ENCODE measurements at places on chromosomes 11 and 22. TPM values are rescaled to one million over a fixed set of nuclear protein-coding genes. Genes with fewer than 3 reads are reported as not detected.

- DNase-seq, result no peak
These were observed 28.1 kb upstream of the ZBTB16 start for GRCh38 chr11:114031246-114031966.

DNA sequence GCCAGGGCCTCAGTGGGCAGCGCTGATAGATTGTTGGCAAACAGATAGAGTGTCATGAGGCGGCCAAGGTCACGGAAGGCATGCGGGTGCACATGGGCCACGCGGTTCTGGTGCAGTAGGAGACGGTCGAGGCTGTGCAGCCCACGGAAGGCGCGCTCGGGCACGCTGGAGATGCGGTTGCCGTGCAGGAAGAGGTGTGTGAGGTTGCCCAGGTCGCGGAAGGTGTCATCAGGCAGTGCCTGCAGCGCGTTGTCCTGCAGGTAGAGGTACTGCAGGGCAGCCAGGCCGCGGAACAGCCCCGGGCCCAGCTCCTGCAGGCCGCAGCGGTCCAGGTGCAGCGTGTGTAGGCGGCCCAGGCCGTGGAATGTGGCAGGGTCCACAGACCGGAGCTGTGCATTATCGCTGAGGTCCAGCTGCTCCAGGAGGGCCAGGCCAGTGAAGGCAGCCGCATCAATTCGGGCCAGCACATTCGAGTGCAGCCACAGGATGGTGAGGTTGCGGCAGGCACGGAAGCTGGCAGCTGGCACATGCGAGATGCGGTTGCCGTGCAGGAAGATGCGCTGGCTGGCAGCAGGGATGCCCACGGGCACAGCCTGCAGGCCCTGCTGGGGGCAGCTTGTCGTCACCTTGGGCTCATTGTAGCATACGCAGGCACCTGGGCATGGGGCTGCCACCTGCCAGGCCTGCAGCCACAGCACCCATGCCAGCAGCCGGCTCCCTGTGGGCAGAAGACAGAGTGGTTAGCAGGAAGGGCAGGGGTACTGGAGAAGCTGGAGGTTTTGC is 25.5 kb downstream of the RTN4R start:
- no peak for DNase-seq

POTEH gene
- not detected for total RNA-seq

TMPRSS6 gene
- 1.4 TPM for total RNA-seq

OR51B4 gene
- not detected for total RNA-seq

DNA sequence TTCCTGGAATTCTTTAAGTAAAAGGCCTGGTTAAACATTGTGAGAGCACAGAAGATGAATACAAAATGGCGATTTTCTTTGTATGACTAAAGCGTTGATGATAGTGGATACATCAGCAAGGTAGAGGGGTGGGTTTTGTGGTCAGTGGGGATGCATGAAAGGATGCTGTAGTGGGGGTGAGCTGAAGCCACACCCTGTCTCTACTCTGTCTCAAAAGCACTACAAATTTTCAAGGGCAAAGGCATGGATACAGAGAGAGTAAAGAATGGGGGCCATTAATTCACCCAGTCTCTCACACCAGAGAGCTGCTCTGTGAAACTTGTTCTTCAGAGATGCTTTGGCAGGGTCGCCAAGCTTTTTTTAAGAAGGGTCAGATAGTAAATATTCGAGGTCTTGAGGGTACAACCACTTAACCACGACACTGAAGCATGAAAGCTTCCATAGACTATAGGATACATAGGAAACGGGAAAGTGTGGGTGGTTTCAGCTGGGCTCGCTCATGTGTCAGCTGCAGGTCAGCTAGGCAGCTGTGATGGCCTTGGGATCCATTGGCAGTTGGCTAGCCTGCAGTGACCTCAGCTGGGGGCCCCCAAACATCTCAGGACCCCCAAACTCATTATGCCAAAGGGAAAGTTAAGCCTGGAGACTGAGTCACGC is 8.3 kb downstream of the TMEM138 start:
- DNase-seq, result no peak

All from kidney (tissue), 22 donors.